ENCODE measurements at places on chromosomes 4 and X. TPM values are rescaled to one million over a fixed set of nuclear protein-coding genes. Genes with fewer than 3 reads are reported as not detected.

BEX2 gene
- polyA plus RNA-seq, result 432 TPM

HCFC1 gene
- 5.5 TPM for polyA plus RNA-seq

FAM156B gene
- polyA plus RNA-seq, result not detected

MAGEC1 gene
- not detected for polyA plus RNA-seq

SSX2B gene
- not detected for polyA plus RNA-seq

DNASE1L1 gene
- not detected for polyA plus RNA-seq

HOPX gene
- polyA plus RNA-seq, result 644 TPM

SLC26A1 gene
- polyA plus RNA-seq, result not detected

SHROOM3 gene
- 0.18 TPM for polyA plus RNA-seq

ZMAT1 gene
- 17.6 TPM for polyA plus RNA-seq

Measured in Purkinje cell (primary cell).